ENCODE measurements at places on chromosomes 6 and 20.

DNA sequence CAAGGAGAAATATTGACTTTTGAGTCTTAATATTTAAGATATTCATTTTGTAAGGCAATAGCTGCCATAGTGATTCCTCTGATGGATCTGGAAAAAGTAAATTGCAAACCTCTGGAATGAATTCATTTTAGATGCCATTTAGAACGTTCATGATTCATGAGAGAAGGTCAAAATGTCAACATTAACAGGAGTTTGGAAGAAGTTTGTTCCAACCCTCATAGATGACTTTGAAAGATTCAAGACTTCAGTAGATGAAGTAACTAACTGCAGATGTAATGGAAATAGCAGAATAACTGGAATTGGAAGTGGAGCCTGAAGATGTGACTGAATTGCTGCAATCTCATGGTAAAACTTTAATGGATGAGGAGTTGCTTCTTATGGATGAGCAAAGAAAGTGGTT, 100.9 kb upstream of the CCN2 start:
- DNase-seq = no peak

DNA sequence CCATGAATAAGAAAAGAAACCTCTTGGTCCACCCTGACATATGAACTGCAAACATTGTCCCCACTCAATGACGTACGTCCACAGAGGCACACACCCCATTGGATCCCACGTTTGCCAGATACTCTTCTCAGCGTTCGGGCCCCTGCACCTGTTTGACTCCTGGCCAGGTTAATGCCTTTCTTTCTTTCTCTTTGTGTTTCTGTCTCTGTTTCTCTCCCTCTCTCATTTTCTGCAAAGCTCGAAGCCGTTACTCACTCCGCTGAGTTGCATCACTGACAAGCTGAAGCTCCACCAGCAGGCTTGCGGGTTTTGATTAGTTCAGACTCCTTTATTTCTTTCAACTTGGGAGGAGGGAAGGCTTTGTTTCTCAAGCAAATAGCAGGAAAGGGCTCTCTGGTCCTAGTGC, 135.5 kb upstream of the SUPT3H start:
- no peak for DNase-seq

GRCh38 chr6:168067081-168067759, 11.8 kb downstream of the FRMD1 start:
- no peak for DNase-seq

- DNase-seq = no peak
Observed at GRCh38 chr20:40966516-40967185, 62.0 kb upstream of the TOP1 start.

All from common myeloid progenitor, CD34-positive (primary cell).